ENCODE measurements at places on chromosomes 2 and 18.
A peak's percentile ranks its signal among the peaks of the same experiment; 100 is the strongest.

GRCh38 chr2:898319-898718, 52.3 kb upstream of the SNTG2 start:
- DNase-seq: no peak

GRCh38 chr2:177633910-177634294, 241.3 kb downstream of the AGPS start:
- no peak for DNase-seq

- DNase-seq: no peak
Observed at GRCh38 chr2:217977840-217978535, 24.8 kb downstream of the TNS1 start.

- peak; percentile 45 for DNase-seq
Observed at GRCh38 chr2:88669482-88670214, 21.8 kb upstream of the RPIA start.

DNA sequence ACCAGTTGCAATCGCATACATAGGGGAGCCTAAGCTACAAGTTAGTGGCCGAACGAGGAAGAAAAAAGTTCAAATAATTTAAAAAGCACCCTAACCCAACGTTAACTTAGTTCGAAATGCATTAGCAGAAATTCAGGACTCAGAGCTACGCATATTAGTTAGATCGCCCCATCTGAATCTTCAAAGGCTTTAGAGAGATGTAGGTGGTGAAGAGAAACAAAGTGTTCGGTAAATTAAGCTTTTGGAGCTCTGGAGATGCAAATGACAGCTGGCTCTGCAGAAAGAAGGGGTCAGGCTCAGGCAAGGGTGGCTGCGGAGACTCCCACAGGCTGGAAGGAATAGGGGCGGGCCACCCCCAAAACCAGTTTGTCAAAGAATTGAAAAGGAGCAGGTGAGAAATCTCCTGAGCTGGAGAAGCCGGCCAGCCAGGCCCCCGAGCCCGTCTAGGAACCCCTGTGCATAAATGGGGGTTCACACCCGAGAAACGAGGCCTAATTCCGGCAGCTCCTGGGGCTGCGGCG, 621 bp downstream of the TXNL1 start:
- DNase-seq: no peak

- peak; percentile 96 for DNase-seq
Observed at GRCh38 chr2:75606761-75607399, 39.7 kb upstream of the MRPL19 start.

GRCh38 chr2:26173776-26174482, 1.0 kb downstream of the GAREM2 start:
- DNase-seq: no peak
